ENCODE measurements at places on chromosomes 2 and 18.

- DNase-seq = no peak
Measured at GRCh38 chr2:33134086-33134771, 187.5 kb downstream of the LTBP1 start.

- DNase-seq = no peak
Measured at GRCh38 chr2:109408043-109408335, 205.8 kb downstream of the SEPTIN10 start.

DNA sequence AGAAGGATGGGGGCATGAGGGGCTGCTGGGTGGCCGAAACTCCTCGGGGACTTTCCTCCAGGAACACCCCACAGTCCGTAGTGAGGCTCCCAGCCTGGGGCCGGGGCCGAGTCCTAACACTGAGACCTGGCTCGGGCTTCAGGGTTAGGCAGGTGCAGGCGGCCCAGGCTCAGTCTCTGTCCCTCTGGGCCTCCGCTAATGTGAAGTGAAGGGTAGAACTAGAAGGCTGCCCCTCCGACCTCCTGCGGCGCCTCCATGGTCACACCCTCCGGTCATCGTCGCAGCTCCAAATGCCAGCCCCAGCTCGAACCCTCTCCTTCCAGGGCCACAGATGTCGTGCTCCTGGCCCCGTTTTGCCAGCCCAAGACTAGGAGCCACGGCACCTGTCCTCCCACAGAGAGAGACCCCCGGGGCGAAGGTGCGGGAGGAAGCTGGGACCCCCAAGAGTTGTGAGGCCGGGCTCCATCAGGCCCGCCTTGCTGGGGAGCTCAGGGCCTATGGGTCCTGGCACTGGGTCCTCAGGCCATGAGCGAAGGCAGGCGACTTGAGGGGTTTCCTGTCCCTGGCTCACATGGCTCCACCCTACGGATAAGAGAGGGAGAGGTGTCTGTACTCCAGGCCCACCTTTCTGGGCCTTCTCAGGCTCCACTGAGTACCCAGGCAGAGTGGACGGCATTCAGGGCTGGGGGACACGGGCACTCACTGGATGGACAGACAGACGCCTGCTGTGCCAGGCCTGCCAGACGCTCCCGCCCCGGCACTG, 797 bp downstream of the ANO7 start:
- DNase-seq = no peak

DNA sequence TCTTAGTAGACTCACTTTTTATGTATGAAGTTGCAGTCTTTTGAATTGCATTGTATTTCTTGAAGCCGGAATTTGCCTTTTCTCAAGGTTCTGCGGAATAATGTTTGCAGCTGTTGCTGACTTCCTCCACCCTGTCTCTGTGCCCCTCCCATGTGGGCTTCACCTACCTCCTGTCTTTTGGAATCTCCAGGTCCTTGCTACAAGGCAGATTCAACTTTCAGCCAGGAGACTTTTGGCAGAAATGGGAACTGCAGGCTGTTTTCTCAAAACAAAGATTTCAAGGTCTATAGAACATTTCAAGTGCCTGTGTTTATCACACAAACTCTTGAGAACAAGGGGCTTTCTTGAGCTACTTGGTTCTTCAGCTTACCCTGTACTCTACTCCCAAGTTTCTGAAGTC, 25.6 kb downstream of the ZNF236 start:
- DNase-seq = no peak

DNA sequence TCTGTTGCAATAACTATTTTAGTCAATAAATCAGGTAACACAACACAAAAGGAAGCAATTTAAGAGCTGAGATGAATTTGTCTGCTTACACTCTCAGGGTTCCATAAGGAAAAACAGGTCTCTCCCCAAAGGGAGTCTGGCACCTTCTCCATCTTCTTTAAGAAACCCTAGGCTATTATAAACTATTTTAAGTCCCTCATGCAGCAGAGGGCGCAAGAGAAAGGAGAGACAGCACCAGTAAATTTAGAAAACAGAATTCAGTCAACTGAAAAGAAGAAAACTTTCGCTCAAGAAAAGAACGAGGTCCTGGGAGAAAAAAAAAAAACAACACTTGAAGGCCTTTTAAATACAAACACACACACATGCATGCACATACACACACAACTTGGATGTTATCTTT, 19.1 kb downstream of the SULT1C4 start:
- no peak for DNase-seq

DNA sequence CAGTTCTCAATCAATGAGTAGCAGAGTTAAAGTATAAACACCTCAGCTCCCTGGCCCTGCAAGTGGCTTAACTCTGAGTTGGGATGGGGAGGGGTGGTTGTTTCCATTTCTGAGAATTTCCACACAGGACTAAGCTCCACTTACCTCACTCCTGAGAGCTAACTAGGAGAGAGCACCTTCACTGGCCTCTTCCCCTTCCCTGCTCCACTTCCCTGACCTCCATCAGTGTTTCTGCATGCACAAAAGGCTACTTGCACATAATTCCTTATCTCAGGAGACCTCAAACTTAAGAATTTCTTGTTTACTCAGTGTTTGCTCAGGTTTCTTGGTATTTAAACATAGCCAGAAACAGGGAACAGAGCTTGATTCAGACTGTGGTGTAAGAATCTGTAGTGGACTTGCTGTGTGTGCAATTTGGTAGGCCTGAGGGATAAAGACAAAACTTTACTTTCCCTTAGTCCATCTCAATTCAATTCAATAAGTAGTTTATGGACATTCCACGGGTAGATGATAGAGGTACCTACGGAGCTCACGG, 97.2 kb downstream of the PID1 start:
- no peak for DNase-seq

DNA sequence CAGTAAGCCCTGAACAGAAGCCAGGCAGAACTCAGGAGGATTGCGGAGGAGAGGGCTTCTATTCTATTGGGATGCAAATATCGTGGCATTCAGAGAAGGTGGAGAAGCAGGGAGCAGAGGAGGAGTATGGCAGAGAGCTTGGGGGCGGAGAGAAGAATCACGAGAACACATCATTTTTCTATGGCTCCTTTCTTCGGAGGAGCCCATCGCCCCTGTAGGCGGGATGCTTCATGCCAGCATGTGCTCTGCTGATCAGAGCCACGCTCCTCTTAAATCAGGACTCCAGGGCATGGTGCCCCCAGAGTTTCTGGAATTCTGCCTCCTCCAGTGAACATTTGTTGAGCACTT, 71.1 kb downstream of the CIB4 start:
- no peak for DNase-seq

All from stimulated activated CD8-positive, alpha-beta memory T cell treated with anti-CD3 and anti-CD28 coated beads, Interleukin-15, amount 100 ng/mL, for 1 hour (primary cell).